CD4-positive, alpha-beta memory T cell (primary cell): ENCODE measurements at places on chromosomes 3 and 15.

DNA sequence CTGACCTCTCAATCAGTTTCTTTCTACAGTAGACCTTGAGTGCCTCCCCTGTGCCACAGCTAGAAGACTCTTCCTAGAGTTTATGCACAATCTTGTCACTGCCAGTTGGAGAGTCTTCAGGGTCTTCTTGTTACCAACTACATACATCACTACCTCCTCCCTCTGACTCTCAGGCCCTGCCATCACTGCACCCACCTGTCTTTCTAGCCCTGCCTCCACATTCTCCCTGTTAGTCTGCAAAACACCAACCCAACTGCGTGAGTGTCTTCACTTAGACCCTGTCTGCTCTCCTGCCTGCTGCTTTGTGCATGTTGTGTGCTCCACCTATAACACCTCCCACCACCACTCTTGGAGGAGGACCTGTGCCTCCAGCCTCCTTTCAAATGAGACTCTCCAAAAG lies 34.4 kb downstream of the CLSTN2 start:
- DNase-seq, result no peak

GRCh38 chr3:178019645-178020044 lies 516.6 kb upstream of the KCNMB2 start:
- DNase-seq, result no peak

DNA sequence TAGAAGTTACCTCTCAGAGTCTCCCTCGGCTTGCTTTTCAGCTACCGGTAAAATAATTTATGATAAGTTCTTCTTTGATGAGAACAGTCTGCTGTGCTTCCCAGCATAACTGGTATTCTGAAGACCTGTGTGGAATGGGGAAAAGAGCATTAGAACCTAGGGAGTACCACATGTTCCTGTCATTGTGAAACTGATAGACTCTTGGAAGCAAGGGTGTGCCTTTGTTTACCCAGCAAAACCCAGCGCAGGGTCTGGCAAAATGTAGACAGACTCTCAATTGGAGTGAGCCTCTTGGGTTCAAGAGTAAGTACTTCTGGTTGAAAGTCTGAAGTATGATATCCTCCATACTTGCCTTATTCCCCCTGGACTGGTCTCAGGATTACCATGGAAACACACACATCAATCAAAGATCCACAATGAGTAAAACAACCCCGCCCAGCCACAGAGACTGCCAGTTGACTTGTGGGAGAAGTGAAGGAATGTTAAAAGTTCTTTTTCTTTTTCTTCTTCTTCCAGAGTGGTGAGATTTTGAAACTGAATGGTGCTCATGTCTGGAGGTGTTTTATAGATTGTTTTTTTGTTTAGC lies 652.4 kb upstream of the NAALADL2 start:
- DNase-seq, result no peak

- peak; percentile 24 for DNase-seq
Observed at GRCh38 chr15:90191794-90192509, 9.2 kb upstream of the SEMA4B start.

- no peak for DNase-seq
Observed at GRCh38 chr15:67349634-67350033, 95.0 kb downstream of the IQCH start.

DNA sequence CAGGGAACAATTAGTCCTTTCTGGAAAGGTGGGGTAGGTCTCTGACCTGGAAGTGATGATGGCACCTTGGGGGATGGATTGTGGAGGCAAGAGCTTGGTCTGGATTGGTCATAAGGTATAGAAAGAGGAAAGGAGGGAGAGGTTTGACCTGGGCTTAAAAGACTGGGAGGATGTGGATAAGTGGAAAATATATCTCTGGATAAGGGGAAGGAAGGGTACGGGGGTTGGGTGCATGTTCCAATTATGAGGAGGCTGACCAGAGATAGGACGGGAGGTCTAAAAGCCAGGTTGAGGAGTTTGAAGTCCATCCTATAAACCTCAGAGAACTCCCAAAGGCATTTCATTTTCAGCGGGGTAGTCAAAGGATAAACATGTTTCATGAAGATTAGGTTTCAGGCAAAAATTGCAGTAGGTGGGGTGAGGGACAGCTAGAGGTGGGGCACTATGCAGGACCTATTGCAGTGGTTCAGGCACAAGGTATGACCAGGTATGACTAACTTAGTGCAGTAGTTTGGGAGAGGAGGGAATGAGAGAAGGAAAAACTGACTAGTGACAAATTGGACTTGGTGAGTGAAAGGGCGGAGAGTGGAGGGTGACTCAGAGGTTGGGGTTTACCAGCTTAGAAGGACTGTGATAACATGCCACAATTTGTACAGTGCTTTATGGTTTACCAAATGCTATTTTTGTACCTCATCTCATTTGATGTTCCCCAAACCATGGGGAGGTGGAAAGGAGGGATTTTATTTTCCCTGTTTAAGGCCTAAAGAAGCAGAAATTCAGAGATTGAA lies 10.7 kb downstream of the PDE8A start:
- no peak for DNase-seq

DNA sequence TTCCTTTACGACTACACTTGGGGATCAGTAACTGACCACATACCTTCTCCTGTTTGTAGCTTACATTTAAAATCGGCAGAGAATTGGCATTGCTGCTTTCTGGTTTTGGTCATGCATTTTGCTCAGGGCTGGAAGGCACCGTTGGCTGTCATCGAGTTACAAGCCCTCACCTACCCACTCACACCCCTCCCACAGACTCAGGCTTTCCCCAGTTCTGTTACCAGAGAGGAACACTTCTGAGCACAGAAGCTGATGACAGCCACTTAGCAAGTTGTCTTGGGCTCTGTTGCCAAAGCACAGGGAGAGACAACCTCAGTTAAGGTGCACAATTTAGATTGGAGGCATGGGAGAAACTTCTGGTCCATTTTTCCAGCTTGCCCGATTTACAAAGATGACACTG lies 204.8 kb upstream of the TOPAZ1 start:
- no peak for DNase-seq

DNA sequence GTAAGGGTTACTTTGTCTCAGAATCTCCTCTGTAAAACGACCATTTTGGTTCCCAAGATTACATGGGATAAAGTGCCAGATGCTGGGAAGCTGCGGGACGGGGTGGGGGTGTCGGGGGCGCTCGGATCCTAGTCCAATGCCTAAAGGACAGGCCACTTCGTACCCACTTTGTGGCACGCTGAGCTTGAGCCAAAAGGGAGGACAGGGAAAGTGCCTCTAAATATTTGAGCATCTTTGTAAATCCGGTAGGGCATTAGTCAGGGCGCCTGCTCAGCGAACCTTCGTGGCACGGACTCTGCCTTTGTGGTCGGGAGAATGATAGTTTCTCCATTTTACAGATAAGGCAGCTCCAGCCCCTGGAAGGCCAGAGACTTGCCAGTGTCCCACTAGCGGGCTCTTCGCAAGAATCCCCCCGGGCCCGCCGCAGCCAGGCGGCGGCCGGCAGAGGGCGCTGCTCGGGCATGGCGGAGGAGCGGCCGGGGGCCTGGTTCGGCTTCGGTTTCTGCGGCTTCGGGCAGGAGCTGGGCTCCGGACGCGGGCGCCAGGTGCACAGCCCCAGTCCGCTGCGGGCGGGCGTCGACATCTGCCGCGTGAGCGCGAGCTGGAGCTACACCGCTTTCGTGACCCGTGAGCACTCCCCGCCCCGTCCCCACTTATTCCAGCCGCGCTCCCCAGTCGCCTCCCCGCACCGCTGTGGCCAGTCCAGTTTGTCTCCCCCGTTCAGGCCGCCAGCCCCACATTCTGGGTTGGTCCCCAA lies 1.8 kb downstream of the RCCD1 start:
- peak; percentile 27 for DNase-seq

DNA sequence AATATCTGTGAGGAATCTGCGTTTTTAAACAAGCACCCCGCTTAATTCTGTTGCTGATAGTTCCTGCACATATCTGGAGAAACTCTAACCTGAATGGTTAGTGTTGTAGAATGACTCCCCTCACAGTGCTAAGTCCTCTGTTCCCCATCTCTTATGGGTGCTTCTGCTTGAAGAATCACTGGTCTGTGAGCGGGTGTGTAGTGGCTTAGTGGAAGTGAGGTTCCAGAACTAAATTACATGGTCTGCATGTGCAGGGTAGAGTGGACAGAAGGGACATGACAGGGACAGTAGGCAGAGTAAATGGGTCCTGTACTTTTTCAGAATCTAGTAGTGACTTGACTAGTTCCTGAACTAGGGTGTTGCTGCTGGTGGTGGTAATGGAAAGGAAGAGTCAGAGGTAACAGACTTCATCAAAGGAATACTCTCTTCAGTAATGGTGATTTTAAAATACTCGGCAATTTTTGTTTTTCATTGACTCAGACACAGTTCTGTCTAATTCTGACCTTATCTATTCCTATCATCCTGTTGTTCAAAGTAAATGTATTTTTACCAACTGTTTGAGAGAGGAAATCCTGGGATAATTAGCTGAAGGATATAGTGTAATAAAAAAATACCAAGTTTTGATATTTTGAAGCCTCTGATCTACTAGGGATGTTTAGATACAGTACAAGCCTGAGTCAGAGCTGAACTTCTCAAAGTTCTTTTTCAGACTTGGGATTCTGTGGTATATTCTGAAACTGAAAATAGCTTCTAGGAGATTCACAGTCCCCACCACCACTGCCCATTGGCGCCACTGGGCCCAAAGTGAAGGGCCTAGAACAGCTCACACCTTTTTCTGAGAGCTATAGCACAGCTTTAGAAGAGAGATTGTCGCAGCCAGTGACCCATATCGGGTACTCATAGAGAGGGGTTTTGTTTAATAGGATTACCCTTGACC lies 55.5 kb downstream of the FNDC3B start:
- DNase-seq, result no peak

- peak; percentile 3 for DNase-seq
Observed at GRCh38 chr3:100335434-100335833, 877 bp downstream of the NIT2 start.

DNA sequence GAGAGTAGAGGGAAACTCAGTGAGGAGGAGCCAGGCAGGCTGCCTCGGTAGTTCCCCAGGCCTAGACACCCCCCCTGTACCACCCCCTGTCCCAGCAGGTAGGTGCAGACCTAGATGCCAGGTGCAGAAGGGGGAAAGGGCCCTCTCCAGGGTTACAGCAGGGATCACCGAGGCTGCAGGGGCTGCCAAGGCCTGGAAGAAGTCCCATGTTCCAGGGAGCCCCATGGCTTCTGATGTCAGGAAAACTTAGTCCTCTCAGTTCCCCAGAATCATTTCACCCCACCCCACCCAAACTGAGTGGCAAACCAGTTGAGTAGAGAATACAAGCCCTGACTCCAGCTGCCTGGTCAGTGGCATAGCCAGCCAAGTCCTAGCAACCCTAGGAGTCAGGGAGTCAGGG lies 7.4 kb upstream of the SEMA3B start:
- no peak for DNase-seq

DNA sequence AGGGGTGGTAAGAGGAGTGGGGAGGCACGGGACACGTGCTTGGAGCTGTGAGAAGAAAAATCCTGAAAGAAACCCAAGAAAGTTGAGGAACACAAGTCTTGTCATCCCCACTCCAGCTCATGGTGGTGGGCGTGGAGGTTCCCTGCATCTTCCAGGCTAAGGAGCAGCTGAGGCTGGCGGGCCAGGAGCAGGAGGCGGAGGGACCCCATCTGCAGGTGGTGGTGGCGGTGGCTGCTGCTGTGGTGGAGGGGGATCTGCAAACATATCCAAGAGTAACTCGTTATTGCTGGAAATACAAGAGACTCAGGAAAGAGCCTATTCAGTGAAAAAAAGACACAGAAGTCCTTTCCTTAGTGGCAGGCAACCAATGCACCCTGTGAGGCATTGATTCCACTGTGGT lies 9.4 kb upstream of the CSPG5 start:
- no peak for DNase-seq

GRCh38 chr3:160856450-160856849 lies 100.4 kb downstream of the PPM1L start:
- DNase-seq, result no peak

DNA sequence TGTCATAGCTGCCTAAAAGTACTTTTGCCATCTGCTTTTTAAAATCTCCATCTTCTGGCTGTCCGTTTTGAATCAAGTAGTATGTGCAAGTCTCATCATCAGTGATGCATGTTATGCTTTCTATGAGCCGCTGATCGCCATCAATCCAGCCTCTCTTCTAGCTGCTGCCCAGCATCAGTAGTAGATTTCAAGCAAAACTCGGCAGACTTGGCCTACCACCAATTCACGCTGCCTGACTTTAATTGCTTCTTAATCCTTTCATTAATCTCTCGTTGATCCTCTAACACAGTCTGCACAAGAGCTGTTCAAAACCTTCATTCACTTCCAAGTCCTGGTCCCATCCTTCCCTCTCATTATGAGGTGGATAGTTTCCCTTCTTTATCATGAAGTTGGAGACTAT lies 104.9 kb downstream of the NSUN3 start:
- DNase-seq, result no peak

DNA sequence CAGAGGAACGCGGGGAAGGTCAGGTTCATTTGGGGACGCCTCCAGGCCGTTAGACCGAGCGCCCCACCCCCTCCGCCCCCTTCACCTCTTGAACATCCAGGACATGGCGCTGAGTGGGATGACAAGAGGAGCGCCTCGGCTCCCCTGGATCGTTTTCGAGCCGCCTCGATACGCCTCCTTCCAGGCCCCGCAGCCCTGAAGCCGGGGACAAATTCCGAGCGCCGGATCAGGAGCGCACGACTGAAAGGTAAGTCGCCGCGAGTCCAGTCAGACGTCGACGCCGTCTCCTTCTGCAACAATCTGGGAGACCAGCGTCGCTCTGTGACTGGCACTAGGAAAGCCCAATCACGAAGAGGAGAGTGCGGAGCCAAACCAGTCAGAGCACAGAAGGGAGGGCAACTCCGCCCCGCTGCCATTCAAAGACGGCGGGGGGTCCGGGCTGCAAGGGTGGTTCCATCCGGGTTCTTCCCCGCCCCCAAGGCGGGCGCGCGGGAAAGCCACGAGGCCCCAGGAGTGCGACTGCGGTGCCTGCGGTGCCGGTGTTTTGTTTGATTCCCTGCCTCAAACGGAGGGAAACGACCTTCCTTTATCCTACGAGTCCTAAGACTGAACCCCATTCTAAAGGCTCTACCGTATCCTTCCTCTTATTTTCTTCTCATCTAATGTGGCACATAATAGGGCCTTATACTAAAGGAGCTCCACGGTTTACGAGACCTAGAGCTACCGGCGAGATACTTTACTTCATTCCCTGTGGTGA lies at the start of gene HLTF:
HLTF (minus strand) TSS at position 302 of the 757 bp plus-strand sequence; CDS start at position 105, 197 bp downstream.
- peak; percentile 88 for DNase-seq

GRCh38 chr3:17817545-17817944 lies 75.1 kb upstream of the TBC1D5 start:
- DNase-seq, result no peak

GRCh38 chr3:170766253-170766652 lies 103.7 kb downstream of the RPL22L1 start:
- no peak for DNase-seq

GRCh38 chr15:95948411-95948810 lies 382.1 kb upstream of the NR2F2 start:
- DNase-seq, result no peak

GRCh38 chr3:182683453-182683852 lies 109.9 kb upstream of the ATP11B start:
- peak; percentile 64 for DNase-seq

- DNase-seq, result no peak
Observed at GRCh38 chr15:70277556-70277955, 179.8 kb upstream of the TLE3 start.
